Heart right ventricle (tissue), 16 donors: ENCODE measurements at places on chromosomes 12 and 14.

GRCh38 chr12:54360717-54361456 lies 3.4 kb downstream of the GPR84 start:
- DNase-seq = peak; percentile 71

GRCh38 chr12:111706145-111706544 lies 20.3 kb downstream of the ACAD10 start:
- DNase-seq = no peak

DNA sequence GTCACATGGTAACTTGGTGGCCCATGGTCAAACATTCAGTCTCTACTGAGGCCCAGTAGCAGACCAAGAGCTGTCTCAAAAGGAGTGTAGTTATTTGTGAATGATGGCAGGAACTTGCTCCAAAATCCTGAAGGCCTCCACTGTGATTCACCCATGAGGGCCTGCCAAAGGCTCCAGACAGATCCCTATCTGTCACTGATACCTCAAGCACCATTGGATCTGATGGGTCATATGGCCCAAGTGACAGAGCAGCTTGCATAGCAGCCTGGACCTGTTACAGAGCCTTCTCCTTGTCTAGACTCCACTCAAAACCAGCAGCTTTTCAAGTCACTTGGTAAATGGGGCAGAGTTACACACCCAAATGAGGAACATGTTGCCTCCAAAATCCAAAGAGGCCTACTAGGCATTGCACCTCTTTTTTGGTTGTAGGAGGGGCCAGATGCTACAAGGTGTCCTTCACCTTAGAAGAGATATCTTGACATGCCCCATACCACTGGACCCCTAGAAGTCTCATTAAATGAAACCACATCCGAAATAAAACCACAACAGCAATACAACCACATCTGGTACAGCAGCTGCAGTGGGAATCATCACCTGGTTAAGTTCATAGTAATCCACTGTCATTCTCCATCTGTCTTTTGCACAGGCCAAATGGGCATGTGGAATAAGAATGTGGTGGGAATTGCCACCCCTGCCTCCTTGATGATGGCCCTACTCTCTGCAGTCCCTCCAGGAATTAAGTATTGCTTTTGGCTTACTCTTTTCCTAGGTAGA lies 150.4 kb upstream of the MAX start:
- no peak for DNase-seq

- no peak for DNase-seq
Measured at GRCh38 chr14:54170301-54170700, 213.7 kb upstream of the BMP4 start.

GRCh38 chr12:95088379-95088778 lies 15.0 kb upstream of the NR2C1 start:
- no peak for DNase-seq

- DNase-seq = no peak
Measured at GRCh38 chr12:106110626-106111300, 28.0 kb downstream of the NUAK1 start.
